ENCODE measurements at places on chromosomes 13 and 19. TPM values are rescaled to one million over a fixed set of nuclear protein-coding genes. Genes with fewer than 3 reads are reported as not detected.

- DNase-seq = peak; percentile 11
These were observed 515 bp downstream of the UFM1 start for GRCh38 chr13:38350114-38350617.

GRCh38 chr19:5035105-5035761 lies 66.3 kb downstream of the KDM4B start:
- DNase-seq = no peak

- peak; percentile 89 for DNase-seq
These were observed 46.9 kb downstream of the KLF2 start for GRCh38 chr19:16371540-16371986.

DNA sequence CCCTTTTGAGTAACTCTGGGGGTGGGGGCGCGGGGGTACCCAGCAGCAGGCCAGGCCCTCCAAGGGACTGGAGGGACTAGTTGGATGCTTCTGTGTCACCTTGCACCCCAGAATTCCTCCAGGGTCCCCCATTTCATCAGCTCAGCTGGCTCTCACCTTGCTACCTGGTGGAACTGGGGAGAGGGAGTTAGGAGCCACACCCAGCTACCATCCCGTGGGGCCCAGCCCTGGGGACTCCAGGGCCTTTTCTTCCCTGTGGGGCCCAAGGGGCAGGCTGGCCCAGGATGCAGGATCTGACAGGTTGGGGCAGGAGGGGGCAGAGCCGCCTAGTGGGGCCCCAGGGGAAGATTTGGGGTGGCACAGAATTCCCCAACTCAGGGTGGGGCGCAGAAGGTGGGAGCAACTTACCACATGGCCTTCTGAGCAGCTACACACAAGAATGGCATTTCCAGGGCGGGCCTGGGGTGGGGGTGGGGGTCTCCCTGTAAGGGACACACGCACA lies 32.8 kb upstream of the NANOS3 start:
- DNase-seq = no peak

GRCh38 chr19:15466851-15467733 lies 2.7 kb upstream of the RASAL3 start:
- DNase-seq = no peak

- no peak for DNase-seq
These were observed 45.1 kb upstream of the FARP1 start for GRCh38 chr13:98097749-98098148.

- no peak for DNase-seq
These were observed 8.7 kb downstream of the MARCHF2 start for GRCh38 chr19:8421484-8422461.

DNA sequence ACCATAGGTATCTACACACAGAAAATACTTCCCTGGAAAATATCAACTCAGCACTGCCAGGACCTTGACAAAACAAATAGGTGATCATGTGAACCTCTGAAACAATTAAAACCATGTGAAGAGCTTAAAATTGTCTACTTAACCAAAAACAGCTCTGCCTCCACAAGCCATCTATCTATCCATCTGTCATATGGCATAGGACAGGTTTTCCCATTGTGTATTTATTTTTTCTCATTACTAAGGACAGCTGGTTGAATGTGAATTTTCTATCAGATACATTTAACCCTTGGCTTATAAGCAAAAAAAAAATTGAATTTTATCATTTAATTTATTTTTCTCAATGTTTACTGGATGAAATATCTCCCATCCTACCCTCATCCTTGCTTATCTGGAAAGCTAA lies 279.5 kb downstream of the PCDH9 start:
- no peak for DNase-seq

- DNase-seq = no peak
These were observed 5.4 kb upstream of the GARRE1 start for GRCh38 chr19:34248941-34249340.

DNA sequence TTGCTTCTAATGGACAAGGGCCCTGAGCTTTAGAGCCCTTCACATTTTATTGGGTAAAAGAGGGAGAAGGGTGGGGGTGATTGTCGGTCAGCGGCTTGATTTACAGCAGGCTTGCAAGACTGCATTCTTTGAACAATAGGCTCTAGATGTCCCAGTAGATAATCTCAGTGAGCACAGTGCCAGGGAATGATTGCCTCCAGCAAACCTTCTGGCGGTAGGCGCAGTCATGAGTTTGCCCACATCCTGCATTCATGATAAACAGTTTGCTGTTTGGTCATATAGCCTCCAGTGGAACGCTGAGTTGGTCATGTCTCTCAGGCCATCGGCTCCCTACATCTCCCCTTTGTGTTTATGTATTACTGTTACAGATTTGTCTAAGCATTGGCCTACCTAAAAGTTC lies 12.6 kb downstream of the ZNF528 start:
- DNase-seq = no peak

DNA sequence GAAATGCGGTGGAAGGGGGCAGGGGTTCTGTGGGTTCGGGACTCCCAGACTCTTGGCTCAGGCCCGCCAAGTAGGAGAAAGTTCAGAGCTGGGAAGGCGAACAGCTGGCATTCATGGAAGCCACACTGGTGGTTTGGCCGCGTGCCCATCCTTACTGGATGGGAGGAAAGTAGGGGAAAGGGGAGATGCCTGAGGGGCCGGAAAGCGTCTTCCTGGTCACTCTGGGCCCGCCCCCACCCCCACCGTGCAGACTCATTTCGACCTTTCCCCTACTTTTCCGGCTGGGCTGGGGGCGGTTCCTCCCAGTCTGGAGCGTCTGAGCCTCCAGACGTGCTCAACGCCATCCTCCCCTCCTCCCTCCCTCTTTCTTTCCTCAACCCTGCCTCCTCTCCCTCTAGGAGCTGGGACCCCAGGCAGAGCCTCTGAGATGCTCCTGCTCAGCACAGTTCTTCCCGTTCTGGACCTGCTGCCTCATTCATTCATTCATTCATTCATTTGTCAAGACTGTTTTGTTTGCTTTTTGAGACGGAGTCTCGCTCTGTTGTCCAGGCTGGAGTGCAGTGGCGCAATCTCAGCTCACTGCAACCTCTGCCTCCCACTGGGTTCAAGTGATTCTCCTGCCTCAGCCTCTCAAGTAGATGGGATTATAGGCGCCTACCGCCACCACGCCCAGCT lies 3.5 kb downstream of the ANGPTL4 start:
- no peak for DNase-seq

GRCh38 chr13:98997738-98998641 lies 20.1 kb upstream of the DOCK9 start:
- DNase-seq = no peak

Gene TLE6
- total RNA-seq = 0.29 TPM

Gene C19orf33
- total RNA-seq = 11.8 TPM

Gene CEACAM7
- not detected for total RNA-seq

Gene CATSPERD
- not detected for total RNA-seq

Gene RGL3
- total RNA-seq = not detected

Gene FOXA3
- not detected for total RNA-seq

Gene IGFLR1
- 59.0 TPM for total RNA-seq

Gene APLP1
- not detected for total RNA-seq

Gene FFAR1
- total RNA-seq = not detected

Gene C19orf73
- total RNA-seq = 3.9 TPM

Gene NLRP5
- total RNA-seq = not detected

Gene ZNF99
- total RNA-seq = not detected
